Stimulated activated CD4-positive, alpha-beta T cell treated with anti-CD3 and anti-CD28 coated beads, TNF-alpha, amount 100 ng/mL, for 4 hours (primary cell): ENCODE measurements at places on chromosomes 5 and 9.

DNA sequence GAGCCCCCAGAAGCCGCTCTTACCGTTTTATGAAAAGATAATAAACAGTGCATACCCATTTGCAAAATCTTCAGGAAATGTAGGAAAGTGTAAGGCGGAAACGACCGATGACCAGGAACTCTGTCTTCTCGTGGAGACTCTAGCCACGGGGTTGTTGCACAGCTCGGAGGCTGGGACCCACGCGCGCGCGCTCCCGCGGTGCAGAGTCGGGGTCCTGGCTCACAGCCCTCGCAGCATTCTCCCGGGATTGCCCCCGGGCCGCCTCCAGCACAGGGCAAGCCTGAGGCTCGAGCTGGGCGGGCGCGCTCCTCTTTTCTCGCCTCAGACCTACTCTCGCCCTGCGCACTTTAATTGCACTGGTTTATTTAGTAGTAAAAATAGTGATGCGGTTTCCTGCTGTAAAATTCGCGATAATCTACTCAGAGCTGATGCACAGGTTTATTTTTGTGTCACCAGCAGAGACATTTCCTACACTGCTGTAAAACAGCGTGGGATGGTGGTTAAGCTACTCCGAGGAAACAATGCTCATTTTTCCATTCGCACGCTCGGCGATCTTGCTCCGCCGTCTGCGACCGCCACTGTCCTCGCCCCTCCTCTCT lies 15.5 kb downstream of the TRIM7 start:
- DNase-seq = peak; percentile 48

DNA sequence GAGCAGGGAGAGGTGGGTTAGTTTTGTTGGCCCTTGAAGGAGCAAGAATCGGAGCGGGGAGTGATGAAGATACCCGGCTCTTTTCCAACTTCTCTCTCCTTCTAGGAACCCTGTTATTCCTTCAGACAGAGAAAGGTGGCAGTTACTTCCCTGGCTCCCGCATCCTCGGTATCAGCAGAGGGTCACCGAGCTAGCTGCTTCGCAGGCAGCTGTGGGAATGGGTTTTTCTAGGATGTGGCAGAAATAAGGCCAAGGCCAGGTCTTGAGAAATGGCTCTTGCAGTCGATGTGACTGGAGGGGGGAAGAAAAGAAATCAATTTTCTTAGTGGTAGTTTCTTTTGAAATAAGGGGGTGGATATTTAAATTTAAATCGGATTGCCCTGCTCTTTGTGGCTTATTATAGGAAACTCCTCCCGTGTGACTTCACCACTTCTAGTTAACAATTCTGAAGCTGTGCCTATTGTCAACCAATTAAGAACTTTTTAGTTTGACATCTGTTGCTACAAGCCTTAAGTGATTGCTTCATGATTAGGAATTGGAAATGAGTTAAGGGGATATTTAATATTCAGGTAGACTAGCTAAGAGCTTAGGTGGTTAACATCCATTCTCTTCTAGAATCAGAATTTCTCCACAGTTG lies 1.4 kb downstream of the SAP30L start:
- no peak for DNase-seq

- DNase-seq = no peak
Observed at GRCh38 chr5:60350794-60351193, 349.2 kb downstream of the DEPDC1B start.

DNA sequence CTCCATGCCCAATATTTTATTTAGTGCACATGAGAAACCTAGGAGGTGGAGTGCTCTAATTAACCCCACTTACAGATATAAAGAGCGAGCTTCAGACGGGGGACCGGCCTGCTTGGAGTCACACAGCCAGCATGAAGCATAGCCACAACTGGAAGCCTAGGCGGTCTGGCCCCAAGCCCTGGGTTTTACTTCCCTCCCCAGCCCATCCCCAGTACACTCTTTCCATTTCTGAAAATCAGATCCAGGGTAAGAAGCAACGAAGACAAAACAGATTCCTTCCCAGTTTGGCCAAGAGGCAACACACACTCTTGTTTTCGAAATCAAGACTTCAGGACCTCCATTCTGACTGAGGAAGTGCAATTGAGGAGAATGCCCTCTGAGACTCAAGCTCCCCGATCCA lies 27.1 kb downstream of the KCNMB1 start:
- DNase-seq = no peak

DNA sequence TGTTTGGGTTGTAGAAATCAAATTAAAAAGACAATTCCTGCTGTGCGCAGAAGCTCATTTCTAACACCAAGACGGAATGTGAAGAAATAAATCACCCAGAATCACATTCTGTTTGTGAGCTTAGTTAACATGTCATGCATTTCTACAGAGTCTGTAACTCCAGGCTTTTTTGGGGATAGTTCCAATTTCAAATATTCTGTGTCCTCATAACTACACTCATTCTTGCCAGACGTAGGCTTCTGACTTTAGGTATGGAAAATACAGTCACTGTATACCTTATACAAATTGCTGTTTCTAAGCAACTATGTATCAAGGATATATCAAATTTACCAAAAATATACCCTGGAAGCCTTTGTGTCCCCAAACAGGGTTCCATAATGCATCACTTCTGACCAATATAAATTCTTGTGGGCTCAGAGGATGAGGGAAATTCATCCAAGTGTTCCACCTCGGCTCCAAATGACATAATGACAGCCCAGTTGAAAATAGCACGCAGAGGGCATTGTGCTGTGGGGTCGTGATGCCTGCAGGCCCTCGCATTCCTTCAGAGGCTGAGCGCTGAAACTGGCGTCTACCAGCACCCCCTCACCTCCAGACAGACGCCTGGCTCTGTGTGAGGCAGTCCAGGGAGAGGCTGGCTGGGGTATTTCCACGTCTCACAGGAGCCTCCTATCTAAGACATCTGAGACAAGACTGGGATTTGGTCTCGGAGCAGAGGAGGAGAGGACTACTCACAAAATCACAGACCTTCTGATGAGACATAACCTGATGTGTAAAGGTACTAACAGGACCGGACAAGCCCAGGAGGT lies 79.8 kb downstream of the KLF4 start:
- DNase-seq = no peak

DNA sequence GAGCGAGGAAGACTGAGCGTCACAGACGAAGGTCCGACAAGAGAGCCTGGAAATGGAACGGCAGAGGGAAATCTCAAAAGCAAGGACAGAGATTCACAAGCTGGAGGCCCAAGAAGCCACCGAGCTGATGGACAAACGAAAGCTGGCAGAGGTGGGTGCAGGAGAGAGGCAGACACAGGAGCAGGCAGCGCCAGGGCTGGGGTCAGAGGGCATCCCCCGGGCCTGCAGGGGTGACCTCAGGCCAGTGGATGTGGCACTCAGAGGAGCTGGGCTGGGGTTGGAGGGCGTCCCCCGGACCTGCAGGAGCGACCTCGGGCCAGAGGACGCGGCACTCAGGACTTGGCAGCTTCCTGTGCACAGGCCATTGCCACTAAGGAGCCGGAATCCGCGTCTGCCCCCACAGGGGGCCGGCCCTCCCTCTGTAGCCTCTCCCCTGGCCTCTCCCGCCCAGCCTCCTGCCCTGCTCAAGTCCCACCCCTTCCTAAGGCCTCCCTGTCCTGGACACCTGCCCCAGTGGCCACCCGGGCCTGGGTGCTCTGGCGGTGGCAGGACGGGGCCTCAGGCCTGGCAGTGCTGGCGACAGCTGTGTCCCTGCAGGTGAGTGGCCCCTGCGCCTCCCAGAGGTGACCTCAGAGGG lies 40.4 kb downstream of the EXD3 start:
- DNase-seq = no peak

DNA sequence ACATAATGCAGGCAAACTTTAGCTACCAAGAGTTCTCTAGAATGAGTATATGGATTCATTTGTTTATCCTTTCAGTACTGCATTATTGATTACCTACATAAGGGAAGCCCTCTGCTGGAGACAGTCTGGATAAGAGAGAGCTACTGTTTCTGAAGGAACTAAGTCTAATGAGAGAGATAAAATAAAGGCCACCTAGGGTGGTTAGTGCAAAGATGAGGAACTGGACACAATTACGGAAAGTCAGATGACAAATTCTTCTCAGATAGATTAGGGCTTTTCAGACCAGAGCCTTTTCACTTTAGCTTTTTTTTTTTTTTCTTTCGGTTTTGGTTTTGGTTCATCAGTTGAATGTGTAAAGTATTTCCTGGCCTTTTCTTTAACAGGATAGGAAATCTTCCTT lies 31.3 kb downstream of the ISOC1 start:
- no peak for DNase-seq

- DNase-seq = no peak
Observed at GRCh38 chr9:91658513-91659105, 235.0 kb upstream of the NFIL3 start.

DNA sequence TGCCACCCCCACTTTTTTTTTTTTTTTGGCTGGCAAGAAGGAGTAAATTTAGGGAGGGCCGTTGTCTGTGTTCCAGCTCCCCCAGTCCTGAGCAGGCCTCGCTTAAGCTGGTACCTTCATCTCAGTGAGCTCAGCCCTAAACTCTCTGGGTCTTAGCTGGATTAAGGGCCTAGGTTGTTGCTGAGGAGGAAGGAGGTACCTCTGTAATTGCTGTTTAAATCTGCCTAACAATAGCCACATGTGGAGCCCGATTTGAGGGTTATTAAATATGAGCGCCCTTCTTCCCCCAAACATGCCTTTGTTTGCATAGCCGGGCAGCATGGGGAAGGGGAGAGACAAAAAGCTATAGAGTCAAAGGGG lies 179.0 kb upstream of the PITX1 start:
- no peak for DNase-seq

GRCh38 chr5:9483243-9483642 lies 62.6 kb downstream of the SEMA5A start:
- no peak for DNase-seq

DNA sequence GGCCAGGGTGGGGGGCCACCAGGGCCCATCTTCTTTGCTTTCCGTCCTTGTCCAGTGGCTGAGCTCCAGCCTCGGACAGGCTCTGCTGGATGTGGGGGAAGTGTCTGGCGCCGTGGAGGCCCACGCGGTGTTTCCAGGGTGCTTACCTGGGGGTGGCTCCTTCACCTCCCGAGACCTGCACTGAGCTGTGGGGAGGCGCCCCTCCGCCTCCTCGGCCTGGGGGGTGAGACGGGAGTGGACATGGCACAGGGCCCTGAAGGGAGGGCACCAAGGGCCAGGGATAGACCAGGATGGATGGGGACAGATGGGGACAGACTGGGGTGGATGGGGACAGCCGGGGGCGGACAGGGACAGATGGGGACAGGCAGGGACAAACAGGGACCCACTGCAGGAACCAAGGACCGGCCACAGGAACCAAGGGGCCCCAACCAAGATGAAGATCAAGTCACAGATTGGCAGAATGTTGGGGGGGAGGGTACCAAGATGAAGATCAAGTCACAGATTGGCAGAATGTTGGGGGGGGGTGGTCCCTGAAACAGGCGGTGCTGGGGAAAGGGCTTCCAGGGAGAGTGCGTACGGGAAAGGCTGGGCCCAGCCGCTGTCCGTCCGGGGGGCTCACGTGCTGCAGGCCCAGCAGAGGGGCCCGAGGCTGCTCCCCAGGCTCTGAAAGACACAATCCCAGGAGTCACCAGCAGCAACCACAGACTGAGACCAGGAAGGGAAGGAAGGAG lies 13.3 kb upstream of the QSOX2 start:
- DNase-seq = no peak

DNA sequence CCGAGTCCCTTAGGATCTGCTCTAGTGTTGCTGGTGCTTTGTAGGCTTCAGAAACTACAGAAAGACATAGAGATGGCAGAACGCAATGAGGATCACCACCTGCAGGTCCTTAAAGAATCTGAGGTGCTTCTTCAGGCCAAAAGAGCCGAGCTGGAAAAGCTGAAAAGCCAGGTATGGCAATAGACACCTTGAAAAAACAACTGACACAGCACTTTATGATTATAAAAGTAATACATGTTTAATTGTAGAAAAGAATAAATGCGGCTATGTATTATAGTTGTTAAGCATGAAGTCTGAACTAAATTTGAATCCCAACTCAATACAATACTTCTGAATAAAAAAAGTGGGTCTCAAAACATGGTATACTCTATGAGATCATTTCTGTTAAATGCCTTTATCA lies 43.7 kb downstream of the RAB14 start:
- no peak for DNase-seq

GRCh38 chr9:89817151-89817950 lies 212.5 kb downstream of the GADD45G start:
- DNase-seq = no peak

GRCh38 chr5:60636001-60636400 lies 64.0 kb downstream of the DEPDC1B start:
- no peak for DNase-seq

GRCh38 chr5:176994460-176995121 lies 12.0 kb downstream of the UIMC1 start:
- DNase-seq = no peak

DNA sequence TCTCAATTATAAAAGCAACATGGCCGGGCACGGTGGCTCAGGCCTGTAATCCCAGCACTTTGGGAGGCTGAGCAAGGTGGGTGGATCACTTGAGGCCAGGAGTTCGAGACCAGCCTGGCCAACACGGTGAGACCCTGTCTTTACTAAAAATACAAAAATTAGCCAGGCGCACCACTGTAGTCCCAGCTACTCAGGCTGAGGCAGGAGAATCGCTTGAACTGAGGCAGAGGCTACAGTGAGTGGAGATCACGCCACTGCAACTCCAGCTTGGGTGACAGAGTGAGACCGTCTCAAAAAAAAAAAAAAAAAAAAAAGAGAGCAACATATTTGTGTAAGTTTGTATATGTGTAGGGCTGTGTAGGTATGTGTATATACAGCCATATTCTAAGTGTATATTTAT lies 7.5 kb downstream of the RPS6 start:
- no peak for DNase-seq

- DNase-seq = no peak
Observed at GRCh38 chr9:84067821-84068220, 87.2 kb downstream of the RMI1 start.
